ENCODE measurements at places on chromosomes 12 and 14. TPM values are rescaled to one million over a fixed set of nuclear protein-coding genes. Genes with fewer than 3 reads are reported as not detected.

Gene PRKD1
- total RNA-seq = 6.7 TPM

Gene C14orf180
- total RNA-seq = not detected

Gene DDN
- total RNA-seq = 0.55 TPM

Gene ANAPC7
- total RNA-seq = 54.1 TPM

DNA sequence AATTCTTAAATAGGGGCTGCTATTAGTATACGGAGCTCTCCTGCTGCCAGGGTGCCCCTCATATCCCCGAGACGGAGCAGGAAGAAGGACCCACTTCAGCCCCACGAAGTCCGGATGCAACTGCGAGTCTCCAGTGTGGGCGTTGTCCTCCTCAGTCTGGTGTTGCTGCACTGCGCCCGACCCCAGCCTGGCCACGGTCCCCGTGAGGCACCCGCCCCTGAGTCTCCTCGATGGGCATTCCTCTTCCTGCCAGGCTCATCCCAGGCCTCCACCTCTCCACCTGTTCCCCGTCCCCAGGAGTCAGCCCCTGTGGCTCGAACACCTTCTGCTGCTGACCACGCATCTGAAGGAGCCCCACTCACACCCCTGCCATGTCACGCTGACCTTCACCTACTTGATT, 68.1 kb upstream of the SFSWAP start:
- DNase-seq = no peak
